ENCODE measurements at places on chromosomes 3 and 15.

- no peak for DNase-seq
These were observed 202.8 kb downstream of the RSRC1 start for GRCh38 chr3:158312560-158313141.

- DNase-seq: no peak
These were observed 4.8 kb upstream of the CCDC174 start for GRCh38 chr3:14646589-14647413.

DNA sequence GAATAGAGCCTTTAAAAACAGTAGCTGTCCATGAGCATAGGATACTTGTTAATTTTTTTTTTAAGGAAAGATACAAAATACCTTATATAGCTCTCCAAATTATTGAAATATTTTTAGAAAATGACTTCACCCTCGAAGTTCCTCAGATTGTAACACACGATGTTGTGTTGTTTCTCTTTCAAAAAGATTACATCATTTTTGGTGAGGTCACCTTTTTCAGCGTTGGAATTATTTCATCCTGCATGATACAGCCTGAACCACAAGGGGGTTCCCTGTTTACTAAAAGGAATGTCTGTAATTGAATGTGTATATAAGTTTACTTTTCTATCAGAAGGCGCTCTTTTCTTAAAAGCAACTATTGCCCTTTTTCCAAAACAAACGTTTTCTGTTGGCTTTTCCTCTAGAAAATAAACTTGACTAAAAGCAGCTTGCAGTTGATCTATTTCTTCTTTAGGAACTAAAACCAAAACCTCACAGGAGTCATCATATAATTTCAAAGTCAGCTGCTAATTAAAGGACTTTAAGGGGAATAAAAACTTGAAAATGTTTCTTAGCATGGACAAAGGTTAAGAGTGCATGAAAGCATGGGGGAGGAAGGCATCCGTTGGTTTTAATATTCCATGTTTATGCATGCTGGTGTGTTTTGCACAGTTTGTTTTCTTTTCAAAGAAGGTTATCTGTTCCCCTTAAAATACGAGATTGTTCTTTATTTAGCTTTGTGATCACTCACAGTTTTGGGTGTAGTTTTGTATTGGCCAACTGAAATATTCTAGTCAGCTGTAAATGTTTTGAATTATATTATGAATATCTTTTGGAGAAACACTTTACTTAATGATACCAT is 29.4 kb downstream of the LYSMD4 start:
- DNase-seq: no peak

GRCh38 chr3:14120111-14120920 is 4.4 kb downstream of the CHCHD4 start:
- DNase-seq: no peak

- DNase-seq: no peak
These were observed 32.6 kb downstream of the HPS3 start for GRCh38 chr3:149162007-149162406.

GRCh38 chr3:170226426-170226960 is 4.3 kb downstream of the PRKCI start:
- no peak for DNase-seq

DNA sequence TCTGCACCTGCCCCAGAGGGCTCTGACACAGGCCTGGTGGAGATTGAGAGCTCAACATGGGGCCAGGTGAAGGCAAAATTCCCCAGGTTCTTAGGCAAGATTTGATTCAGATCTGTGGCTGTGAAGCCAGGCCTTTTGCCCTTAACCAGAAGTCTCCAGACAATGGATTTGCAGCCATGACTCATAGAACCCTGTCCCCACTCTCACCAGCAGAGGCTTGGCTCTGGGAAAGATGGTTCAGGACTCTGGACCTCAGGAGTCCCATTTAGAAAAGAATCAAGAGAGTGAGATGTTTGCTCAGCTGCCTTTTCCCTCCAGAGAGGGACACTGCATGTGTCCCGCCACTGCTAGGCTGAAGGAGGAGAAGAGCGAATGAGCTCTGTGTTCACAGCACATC is 361.4 kb upstream of the ICE2 start:
- DNase-seq: no peak

GRCh38 chr3:88467191-88467590 is 317.4 kb downstream of the C3orf38 start:
- DNase-seq: no peak

GRCh38 chr15:29204369-29204755 is 65.3 kb downstream of the NSMCE3 start:
- no peak for DNase-seq

- DNase-seq: no peak
These were observed 1079.5 kb downstream of the IGSF11 start for GRCh38 chr3:117955196-117955595.

DNA sequence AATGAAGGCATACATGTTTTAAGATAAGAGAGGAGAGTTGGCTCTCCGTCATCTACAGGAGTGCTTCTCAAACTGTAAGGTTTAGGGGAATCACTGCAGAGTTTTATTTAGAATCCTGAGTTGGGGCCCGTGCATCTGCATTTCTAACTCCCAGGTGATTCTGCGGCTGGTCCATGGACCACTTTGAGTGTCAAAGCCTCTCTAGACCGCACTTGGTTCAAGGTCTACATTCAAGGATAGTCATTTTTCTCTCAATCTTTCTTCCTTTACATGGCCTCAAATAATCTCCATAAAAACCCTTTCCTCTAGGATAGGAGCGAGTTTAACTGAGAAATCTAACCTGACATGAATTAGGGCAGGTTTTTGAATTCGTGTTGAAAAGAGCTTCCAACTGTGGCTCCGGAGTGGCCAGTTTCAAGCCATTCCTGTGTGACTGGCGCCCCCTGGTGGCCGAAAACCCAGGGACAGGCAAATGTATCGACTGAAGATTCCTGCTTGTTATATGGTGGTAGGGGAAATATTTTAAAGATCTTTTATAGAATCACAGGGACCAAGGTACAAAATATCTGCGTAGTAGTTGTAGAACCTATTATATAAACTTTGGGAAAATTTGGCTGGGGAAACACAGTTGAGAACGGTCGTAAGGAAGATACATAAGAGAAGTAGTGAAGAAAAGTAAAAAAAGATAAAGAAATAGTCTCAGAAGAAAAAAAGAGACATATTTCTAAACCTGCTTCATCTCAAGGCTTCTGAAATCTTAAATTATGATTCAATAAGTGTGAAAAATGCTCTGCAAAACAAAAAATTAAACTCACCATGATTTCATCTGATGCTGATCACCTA is 11.9 kb downstream of the GABRR3 start:
- peak; percentile 87 for DNase-seq

GRCh38 chr3:30293621-30294240 is 312.7 kb upstream of the TGFBR2 start:
- no peak for DNase-seq

Measured in stimulated activated CD8-positive, alpha-beta memory T cell treated with anti-CD3 and anti-CD28 coated beads, Interleukin-4, amount 100 ng/mL, for 24 hours (primary cell).